ENCODE measurements at places on chromosomes 3 and 15.

DNA sequence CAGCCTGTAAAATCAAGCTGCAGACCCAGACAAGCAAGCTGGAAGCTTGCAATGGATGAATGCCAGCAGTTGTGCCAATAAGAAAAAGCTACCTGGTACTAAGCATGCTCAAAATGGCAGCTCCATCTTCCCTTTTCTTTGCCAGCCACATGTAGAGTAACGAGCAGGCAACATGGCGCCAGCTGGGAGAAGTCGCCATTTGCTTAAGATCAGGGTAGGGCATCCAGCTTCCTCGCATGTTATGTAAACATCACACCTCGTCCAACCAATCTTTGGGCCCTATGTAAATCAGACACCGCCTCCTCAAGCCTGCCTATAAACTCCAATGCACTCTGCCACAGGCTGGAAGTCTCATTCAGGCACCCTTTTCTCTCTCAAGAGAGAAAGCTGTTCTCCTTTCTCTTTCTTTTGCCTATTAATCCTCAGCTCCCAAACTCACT is 973.9 kb downstream of the FHIT start:
- H3K27me3 ChIP-seq = no peaks in the 10 kb centered on the region
- H3K4me1 ChIP-seq = no peaks in the 10 kb centered on the region
- no peak overlapping the region for H3K4me3 ChIP-seq
- no peaks in the 10 kb centered on the region for H3K36me3 ChIP-seq
- DNase-seq = no peak

DNA sequence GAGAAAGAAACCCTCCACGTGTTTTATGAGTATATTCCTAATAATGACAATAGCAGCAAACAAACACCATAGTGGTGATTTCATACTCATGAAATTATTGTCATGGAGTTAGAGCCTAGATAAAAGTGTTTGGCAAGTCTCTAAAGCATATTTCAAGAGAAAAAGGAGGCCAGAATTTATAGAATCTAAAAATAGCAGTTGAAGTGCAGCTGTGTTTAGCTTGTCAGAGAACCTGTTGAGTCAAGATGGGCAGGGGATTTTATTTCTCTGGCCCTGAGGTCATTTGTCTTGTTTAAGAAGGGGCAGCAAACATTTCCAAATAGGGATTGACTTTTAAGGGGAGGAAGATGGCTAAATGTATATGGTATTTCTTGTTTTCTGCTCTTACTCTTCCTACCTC is 279.6 kb upstream of the CTDSPL start:
- DNase-seq = no peak
- H3K36me3 ChIP-seq = no peaks in the 10 kb centered on the region
- no peaks in the 10 kb centered on the region for H3K27me3 ChIP-seq
- H3K4me3 ChIP-seq = no peak overlapping the region

GRCh38 chr3:59680919-59681318 is 631.1 kb upstream of the CFAP20DC start:
- H3K4me3 ChIP-seq = no peak overlapping the region
- no peak for DNase-seq
- H3K36me3 ChIP-seq = no peaks in the 10 kb centered on the region
- no peaks in the 10 kb centered on the region for H3K4me1 ChIP-seq
- H3K27ac ChIP-seq = no peak overlapping the region

GRCh38 chr3:111585217-111585616 is 9.9 kb downstream of the ZBED2 start:
- H3K27ac ChIP-seq = no peak overlapping the region
- no peak for DNase-seq
- no peaks in the 10 kb centered on the region for H3K4me1 ChIP-seq
- H3K36me3 ChIP-seq = no peaks in the 10 kb centered on the region

- no peaks in the 10 kb centered on the region for H3K4me1 ChIP-seq
- H3K27ac ChIP-seq = no peak overlapping the region
These were observed 27.6 kb downstream of the PLXNB1 start for GRCh38 chr3:48402281-48402732.

DNA sequence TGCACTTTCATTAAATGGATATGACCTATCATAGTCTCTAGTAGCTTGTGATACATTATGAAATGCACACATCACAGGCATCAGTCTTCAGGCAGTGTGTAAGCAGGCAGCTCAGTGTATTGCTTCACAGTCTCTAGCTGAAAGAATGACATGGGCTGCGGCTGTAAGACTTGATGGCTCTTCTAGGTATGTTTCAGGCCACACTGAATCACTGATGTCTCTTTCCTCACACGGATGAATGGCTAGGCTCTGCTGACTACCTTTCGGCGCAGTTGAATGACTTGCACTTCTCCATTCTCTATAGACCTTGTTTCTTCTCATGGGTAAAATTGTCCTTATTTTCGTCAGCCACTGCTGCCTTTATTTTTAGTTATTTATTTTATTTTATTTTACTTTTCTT is 15.4 kb downstream of the APH1B start:
- peaks cover 4% of the 10 kb centered on the region for H3K4me1 ChIP-seq
- no peak overlapping the region for H3K27ac ChIP-seq
- H3K4me3 ChIP-seq = no peak overlapping the region
- no peak for DNase-seq
- H3K27me3 ChIP-seq = no peaks in the 10 kb centered on the region
- H3K36me3 ChIP-seq = no peaks in the 10 kb centered on the region

DNA sequence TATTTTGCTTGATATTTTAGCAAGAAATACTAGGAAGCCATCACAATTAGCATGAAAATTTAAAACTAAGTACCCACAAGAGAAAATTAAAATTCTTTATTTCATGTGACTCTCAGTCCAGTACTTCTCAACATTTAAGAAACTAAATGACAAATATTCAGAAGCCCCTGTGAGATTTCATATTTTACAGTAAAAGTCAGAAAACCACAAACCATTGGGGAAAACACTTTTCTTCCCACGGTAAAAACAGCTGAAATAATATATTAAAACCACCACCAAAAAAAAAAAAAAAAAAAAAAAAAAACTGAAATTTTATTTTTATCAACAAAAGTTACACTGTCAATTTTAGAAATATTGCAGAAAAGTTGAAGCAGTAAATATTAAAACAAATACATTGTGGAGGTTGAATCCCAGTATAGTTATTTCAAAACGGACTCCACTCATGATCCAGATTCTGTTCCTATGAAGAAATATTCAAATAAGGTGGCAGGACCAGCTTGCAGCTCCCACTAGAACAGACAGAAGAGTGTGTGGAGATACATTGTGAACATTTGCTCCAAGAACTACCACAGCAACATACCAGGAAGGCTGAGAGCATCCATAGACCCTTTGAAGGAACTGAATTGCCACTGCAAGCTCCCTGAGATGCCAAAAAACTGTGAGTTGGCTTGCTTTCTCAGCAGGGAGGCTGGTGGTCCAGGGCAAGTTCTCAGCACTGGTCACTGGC is 308.2 kb downstream of the CTNNB1 start:
- no peaks in the 10 kb centered on the region for H3K27me3 ChIP-seq
- H3K4me3 ChIP-seq = no peak overlapping the region
- no peak for DNase-seq
- no peak overlapping the region for H3K27ac ChIP-seq
- H3K4me1 ChIP-seq = no peaks in the 10 kb centered on the region
- H3K36me3 ChIP-seq = no peaks in the 10 kb centered on the region

- no peak overlapping the region for H3K27ac ChIP-seq
- no peaks in the 10 kb centered on the region for H3K36me3 ChIP-seq
- no peak for DNase-seq
- H3K4me1 ChIP-seq = no peaks in the 10 kb centered on the region
- no peak overlapping the region for H3K4me3 ChIP-seq
These were observed 18.6 kb downstream of the SSUH2 start for GRCh38 chr3:8625991-8626390.

- no peak overlapping the region for H3K27ac ChIP-seq
- no peaks in the 10 kb centered on the region for H3K4me1 ChIP-seq
- no peaks in the 10 kb centered on the region for H3K36me3 ChIP-seq
- DNase-seq = no peak
- no peaks in the 10 kb centered on the region for H3K27me3 ChIP-seq
These were observed 19.9 kb downstream of the UBR1 start for GRCh38 chr15:43085921-43086320.

DNA sequence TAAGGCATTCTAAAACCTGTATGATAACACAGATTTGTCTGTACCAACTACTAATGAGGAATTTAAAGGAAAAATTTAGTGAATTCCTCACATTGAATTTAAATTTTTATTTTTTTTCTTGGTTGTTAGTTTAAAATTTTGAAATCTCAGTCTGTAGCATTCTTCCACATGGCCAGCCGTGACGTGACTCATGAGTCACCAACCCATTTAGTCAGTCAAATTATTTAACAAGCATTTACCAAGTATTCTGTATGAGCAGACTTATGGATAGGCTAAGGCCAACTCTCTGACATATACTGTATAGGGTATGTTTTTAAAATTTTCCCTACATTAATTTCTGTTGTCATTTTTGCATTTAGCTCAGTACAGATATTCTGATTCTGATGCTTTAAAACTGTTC is 112.9 kb downstream of the CNTN4 start:
- DNase-seq = no peak
- H3K27ac ChIP-seq = no peak overlapping the region

GRCh38 chr3:28134792-28135375 is 106.5 kb upstream of the CMC1 start:
- H3K27ac ChIP-seq = peak overlapping the region; percentile 13
- no peak overlapping the region for H3K4me3 ChIP-seq
- no peaks in the 10 kb centered on the region for H3K36me3 ChIP-seq
- H3K4me1 ChIP-seq = no peaks in the 10 kb centered on the region
- H3K27me3 ChIP-seq = no peaks in the 10 kb centered on the region
- DNase-seq = peak; percentile 78

DNA sequence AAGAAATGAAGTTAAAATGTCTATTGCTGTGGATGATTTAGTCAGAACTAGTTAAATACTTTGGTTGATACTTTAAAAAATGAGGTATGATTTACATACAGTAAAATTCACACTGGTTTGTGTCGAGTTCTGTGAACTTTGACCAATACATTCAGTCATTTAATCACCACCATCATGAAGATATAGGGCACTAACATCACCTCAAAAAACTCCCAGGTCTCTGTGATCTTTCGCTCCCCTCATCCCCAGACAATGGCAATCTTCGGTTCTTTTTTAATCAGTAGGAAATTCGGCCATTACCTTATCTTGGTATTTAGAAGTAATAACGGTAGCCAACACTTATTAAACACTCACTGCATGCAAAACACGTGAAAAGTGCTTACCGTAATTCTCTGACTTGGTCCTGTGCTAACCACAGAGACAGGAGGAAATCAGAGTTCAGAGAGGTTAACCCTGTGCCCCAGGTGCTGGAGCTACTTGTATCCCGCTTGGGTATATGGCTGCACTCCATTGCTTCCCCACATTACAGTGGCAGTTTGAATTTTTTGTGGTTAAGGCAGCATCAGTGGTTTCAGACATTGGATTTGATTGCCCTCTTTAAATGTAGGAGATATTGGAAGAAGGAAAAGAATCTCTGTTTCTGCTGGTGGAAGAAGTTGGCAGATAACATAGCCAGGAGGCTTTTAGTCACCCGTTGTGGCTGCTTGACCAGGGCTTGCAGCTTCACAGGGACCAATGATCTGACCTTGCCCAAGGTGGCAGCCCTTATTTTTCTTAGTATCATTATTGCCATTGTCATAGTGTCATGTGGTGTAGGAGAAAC is 4.2 kb downstream of the PLCL2 start:
- H3K4me3 ChIP-seq = no peak overlapping the region
- DNase-seq = no peak
- no peak overlapping the region for H3K27ac ChIP-seq
- no peaks in the 10 kb centered on the region for H3K4me1 ChIP-seq
- H3K27me3 ChIP-seq = no peaks in the 10 kb centered on the region

DNA sequence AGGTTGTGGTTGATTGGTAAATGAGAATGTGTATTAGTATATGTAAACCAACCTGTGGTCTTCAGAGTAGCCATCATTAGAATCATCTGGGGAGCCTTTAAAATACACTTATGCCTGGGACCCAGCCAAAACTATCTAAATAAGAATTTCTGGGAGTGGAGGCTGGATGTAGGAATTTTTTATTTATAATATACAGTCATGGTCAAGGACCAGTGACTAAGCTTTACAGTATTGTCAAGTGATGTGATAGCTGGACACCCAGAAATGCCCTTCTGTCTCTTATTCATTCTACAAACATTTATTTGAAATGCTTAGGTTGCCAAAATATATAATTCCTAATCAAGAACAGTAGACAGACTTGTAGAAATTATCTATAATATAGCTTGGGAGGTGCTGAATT is 132.2 kb downstream of the MBNL1 start:
- H3K27ac ChIP-seq = no peak overlapping the region
- no peak for DNase-seq
- no peak overlapping the region for H3K4me3 ChIP-seq
- H3K36me3 ChIP-seq = no peaks in the 10 kb centered on the region

- no peak overlapping the region for H3K4me3 ChIP-seq
- DNase-seq = no peak
- no peaks in the 10 kb centered on the region for H3K36me3 ChIP-seq
- no peaks in the 10 kb centered on the region for H3K27me3 ChIP-seq
- H3K4me1 ChIP-seq = no peaks in the 10 kb centered on the region
These were observed 875 bp downstream of the GAP43 start for GRCh38 chr3:115624029-115624741.

- no peak overlapping the region for H3K27ac ChIP-seq
- no peak for DNase-seq
- no peaks in the 10 kb centered on the region for H3K4me1 ChIP-seq
- no peaks in the 10 kb centered on the region for H3K36me3 ChIP-seq
These were observed 73.7 kb downstream of the PIK3CB start for GRCh38 chr3:138761002-138761401.

DNA sequence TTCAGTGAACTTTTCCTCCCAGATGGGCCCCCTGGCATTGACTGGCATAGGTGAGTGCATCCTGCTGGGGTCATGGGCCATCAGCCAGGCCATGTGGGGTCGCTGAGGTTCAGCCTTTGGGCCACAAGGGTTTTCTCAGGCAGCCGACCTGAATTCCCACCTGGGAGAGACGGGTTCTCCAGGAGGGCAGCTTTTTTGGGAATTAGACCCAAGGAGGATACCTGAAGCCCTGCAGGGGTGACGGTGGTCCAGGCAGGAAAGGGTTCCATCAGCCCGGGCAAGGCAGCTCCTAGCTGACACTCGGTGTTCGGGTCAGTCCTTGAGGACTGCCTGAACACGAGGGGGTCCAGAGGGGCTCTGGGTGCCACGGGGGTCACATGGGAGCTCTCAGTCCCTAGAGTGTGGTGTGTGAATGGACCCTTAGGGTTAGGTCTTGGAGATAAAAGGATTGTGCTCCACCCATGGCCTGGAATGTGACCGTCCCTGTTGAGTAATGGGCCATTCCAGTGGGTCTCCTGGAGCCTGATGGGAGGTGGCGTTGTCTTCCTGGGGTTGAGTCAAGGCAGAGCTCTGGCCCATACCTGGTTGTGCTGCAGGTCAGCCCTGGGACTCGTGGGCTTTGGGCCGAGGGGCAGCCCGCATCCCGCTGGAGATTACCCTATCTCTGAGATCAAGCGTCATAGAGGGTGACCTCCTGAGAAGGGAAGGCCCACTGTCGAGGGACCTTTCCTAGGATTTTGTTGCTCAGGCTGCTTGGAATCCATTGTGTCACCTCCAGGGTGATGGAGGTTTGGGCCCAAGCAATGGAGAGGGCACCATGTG is 192.8 kb downstream of the UBE3A start:
- no peak overlapping the region for H3K4me3 ChIP-seq
- no peaks in the 10 kb centered on the region for H3K27me3 ChIP-seq
- DNase-seq = peak; percentile 12
- no peaks in the 10 kb centered on the region for H3K4me1 ChIP-seq
- no peaks in the 10 kb centered on the region for H3K36me3 ChIP-seq
